Esophagus squamous epithelium (tissue), 5 donors: ENCODE measurements at places on chromosomes 2 and 18.

DNA sequence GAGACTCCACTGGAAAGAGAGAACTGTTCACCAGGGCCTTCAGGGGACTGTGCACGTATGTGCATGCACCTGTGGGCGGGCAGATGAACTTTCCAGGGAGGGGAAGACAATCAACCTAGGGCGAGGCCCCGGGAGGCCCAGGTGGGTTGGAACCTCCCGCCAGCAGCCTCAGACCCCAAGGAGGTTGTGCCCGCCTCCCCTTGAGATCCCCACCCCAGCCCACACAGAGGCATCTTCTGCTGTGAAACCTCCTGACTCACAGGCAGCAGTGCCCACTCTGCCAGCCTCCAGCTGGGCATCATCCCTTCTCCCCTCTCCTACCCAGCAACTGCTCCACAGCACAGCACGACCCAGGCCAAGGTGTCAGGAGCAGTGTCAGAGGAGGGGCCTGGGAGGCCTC, 54.4 kb downstream of the FAM178B start:
- DNase-seq, result no peak

DNA sequence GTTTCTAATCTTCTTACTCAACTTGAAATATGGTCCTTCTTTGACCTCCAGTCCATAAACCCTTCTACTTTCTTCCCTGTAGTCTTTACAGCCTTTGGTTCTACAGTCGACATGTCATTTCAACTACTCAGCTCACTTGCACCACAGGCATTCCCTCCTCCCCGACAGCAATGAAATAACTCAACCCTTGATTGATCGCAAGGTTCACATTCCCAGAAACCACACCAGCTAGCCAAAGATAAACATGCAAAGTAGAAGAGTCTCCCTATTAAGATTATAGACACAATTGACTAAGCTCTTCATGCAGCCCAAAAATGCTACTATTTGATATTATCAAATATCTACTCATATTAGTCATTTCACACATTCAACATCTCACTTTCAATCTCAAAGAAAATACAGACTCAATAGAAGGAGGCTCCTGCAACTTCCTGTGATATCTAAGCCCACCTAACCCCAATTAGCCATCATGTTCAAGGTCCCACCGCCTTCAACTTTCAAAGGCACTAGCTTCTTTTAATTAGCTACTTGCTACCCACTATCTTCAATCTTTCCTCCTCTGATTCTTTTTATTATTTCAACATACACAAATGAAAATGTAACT, 50.8 kb downstream of the RTTN start:
- DNase-seq, result no peak

DNA sequence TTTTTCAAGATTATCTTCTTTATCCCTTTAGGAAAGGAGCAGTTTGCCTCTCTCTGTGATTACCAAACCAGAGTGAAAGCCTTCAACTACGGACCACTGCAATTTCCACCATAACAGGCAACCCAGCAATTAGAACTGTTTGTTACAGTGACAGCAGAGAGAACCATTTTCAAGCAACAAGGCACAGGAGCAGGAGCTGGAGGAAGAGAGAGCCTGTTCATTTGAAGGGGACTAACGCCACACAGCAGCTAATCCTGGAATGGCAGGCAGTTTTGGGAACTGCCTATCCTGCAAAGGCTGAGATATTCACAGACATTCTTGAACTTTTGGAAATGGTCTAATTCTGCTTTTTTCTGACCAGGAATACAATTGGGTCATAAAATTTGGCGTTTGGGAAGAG, 1541.9 kb upstream of the PIK3C3 start:
- no peak for DNase-seq

GRCh38 chr2:119282146-119282995, 58.7 kb downstream of the STEAP3 start:
- DNase-seq, result no peak

GRCh38 chr2:231676243-231676642, 32.1 kb upstream of the PTMA start:
- no peak for DNase-seq

- DNase-seq, result no peak
Observed at GRCh38 chr2:3142961-3143571, 234.6 kb downstream of the EIPR1 start.

- DNase-seq, result no peak
Observed at GRCh38 chr2:53635694-53636093, 131.9 kb upstream of the CHAC2 start.

DNA sequence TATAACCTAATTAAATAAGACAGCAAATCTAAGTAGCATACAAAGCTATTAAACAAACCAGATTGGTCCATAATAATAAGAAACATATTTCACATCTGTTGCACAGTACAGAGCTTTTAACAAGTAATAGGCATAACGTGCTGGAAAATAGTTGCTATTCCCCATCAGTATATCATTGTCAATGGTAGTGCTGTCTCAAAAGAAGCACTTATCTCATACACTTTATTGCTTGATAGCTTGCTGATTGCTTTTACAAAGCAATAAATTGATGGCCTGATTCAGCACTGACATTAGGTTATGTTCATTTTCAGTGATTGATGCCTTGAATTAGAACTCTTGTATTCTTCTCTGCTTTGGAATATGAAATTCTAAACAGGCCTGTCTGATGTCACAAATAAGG, 641.7 kb downstream of the CBLN2 start:
- no peak for DNase-seq

DNA sequence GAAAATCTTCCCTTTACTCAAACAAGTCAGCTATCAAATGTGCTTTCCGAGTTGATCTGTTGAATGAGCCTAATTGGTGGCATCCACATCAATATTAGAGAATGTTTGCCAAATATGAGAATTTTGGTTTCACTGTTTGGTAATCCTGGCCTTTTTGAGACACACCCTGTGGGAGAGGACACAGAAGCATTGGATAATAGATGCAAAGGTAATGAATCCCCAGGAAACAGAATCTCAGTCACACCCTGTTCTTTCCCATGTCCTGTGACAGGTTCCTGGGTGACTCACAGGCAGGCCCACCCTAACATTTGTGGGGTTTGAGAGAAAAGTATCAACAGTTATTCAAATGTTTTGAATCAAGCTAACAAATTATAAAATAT, 99.8 kb upstream of the PELI1 start:
- DNase-seq, result no peak

DNA sequence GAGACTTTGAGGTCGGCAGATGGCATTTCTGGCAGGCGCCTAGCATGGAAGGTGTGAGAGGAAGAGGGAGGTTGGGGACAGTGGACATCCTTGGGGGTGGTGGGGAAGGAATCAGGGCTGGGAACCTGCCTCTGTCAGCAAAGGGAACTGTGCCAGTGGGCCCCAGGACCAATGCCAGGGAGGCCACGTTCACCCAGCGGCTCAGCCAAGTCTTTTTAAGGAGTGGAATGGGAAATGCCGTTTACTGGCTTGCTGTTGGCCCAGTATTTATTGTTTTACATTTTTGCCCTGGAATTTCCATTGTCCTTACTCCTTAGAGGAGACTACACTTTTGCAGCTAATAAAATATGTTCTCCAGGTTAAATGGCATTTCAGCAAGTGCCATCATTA, 135.2 kb downstream of the MCFD2 start:
- DNase-seq, result no peak

- DNase-seq, result no peak
Observed at GRCh38 chr2:143246815-143247744, 117.9 kb downstream of the ARHGAP15 start.

- DNase-seq, result no peak
Observed at GRCh38 chr2:6957910-6958615, 40.9 kb downstream of the RNF144A start.
